AG10803 (cell line): ENCODE measurements at places on chromosomes 3 and 15.
A peak's percentile ranks its signal among the peaks of the same experiment; 100 is the strongest.

DNA sequence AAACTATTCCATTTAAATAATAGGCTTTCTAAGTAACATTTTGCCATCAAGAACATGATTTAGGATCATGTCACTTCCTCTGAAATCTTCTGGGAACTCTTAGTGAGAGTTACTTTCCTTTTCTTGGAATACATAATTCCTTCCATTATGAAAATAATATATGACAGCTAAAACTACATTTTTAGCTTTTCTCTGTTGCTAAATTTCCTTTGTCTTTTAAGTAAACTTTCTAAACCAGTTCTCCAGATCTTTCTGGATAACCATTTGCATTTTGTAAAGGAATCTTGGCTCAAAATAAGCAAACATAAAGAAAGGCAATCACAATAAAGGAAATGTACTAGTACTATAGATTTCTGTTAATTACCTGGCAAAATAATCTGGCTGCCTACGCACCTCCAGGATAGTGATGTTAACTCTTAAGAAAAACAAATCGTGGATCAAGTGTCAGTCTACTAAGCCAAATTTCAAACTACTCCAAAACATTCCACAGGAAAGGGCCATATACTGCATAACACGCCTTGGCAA lies 165.7 kb downstream of the ZNF385D start:
- no peak for DNase-seq

GRCh38 chr15:80563372-80563997 lies 131.6 kb upstream of the ABHD17C start:
- no peak for DNase-seq

DNA sequence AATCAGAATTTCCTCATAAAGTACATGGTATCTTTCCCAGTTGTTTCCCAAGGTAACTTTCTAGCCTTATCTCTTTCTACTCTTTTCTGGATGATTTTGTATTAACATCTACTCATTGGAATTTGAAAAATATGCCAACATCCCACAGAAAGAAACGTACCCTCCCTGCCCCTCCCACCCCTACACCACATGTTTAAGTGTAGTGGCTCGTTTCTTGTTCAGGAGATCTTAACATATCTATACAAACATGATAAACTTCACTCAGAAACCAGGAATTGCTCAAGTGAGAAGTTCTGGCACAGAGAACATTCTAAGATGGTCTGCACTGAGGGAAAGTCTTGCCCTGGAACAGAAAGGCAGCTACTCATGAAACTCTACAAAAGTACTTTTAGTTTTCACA lies 404.7 kb downstream of the SOX2 start:
- no peak for DNase-seq

GRCh38 chr15:45129651-45130129 lies at the start of the genes DUOX1 and DUOXA1:
DUOX1 (plus strand) TSS chr15:45129994; CDS start chr15:45131967, 1,973 bp downstream.
DUOXA1 (minus strand) TSS chr15:45129879; CDS start chr15:45123014, 6,865 bp downstream.
- no peak for DNase-seq

- no peak for DNase-seq
These were observed 138.4 kb downstream of the PLCL2 start for GRCh38 chr3:17023006-17023664.

DNA sequence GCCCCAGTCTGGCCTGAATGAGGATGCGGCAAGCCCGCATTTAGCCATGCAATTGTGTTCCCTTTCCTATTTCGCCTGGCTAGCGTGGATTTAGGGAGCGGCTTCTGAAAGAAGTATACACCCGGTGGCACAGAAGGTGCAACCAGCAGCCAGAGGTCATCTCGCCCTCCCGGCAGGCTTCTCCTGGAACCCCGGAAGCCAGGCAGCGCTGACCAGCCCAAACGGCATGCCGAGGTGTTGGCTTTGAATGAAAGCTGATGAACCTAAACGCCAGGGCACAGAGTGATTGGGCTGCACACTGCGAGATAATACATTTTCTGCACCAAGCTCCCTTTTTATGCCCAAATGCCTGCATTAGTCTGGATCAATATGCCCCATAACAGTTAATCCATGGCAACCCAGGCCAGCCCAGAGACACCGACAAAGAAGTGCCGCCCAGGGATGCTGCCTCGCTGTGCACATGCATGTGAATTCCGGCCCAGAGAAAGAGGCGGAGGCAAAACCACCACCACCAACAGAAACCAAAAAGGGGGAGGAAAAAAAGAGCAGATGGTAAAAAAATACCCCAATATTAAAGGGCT lies 1.4 kb downstream of the SRGAP3 start:
- no peak for DNase-seq

DNA sequence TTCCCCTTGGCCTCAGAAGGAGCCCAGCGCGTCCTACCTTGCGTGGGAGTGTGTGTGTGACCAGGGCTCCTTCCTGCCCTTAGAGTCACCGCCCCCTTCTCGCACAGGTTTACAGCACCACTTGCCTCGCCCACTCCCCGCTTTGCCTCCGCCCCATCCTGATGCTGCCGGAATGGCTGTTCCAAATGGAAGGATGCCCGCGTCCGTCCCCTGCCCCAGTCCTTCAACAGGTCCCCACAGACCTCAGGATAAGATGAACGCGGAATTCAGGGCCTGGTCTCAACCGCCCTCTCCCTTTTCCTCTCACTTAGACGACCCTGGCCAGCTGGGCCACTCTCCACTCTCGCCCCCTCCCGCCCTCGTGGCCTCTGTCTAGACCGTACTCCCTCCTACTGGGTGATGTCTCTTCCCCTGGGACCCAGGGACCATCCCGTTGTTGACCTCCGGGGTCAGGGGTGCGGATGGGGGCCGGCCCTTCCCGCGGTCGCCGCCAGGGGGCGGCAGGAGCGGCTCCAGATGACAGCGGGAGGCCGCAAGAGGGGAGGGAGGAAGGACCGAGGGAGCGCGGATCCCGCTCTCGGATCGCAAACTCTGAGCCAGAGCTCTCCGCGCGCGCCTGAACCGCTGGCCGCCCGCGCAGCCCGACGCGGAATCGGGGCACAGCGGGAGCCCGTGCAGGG lies at the start of gene THSD4:
TSS of gene THSD4 (plus strand) at position 585 of the 680 bp plus-strand sequence.
- DNase-seq = peak; percentile 70

DNA sequence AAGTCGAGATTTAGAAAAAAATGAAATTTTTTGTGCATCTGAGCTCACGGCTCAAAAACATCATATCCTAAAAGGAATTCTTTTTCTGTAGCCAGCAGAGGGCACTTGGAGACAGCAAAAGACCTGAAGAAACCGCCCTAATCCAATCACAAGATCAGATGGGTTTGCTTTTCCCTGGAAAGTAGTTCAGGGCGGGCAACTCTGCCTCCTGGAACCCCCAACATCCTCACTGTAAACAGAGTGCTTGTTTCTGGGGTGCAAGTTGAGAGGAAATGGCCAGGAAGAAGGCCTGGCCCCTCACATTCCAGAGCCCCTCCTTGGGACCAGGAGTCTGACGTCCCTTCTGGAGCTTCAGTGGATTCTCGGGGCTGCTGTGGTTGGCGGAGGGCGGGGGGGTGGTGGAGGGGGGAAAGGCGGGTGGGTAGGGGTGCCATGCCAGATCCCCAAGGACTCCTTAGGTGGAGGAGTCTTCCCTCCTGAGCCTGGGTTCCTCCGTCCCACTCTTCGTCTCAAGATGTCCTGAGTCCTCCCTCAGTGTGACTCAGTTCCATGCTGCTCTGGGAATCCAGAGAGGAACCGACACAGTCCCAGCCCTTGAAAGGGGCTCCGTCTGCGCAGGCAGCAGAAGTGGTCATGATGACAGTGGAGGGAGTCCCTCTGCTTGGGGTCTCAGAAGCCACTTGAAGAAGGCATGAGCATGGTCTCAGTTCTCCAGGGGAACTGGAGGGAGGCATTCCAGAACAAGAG lies 35.9 kb downstream of the CCK start:
- peak; percentile 60 for DNase-seq

DNA sequence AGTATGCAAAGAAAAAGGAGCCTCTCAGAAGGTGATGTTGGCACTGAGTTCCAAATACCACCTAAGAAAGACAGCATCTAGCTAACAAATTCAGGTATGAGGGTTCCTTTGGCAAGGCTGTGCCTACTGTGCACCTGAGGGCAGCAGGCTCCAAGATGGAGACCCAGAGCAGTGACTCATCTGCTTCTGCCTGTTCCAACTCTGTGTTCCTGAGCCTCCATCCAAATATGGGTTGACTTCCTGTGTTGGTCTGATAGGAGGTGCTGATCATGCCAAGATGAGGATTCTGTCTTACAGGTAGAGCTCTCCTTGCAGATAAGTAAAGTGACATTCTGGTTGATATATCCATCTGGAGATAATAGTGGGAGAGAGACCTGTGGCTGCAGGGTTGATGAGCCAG lies 26.0 kb downstream of the SV2B start:
- DNase-seq = no peak

DNA sequence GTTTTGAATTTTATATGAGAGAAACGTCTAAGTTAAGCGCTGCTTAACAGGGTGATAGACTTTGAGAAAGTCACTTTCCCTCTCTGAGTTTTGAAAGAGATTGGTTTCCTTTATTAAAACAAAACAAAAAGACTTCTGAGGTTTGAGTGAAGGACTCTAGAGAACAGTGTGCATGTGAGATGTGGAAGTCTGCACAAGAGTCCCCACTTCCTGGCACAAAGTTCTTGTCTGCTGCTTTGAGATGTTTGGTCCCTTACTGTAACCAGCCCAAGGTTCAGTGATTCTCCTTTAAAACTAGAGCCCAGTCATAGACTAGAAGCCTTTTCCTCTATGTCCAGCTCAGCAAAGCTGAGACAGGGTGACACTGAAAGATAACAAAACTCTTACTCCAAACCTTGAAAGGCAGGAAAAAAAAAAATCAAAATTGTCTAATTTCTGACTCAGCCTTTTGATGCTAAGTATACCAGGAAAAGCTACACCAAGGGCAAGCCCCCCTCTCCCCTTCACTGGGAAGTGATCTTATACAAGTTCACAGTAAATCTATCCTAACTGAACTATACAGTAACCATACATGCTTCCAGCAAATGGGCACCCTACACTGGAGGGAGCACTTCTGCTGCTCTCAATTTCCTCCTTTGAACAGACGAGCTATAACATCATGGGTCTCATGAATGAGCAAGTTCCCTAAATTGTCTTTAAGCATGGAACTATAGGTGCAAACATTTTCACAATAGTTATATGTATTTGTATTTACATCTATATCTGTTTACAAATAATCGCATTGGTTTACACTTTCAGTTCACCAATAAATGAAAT lies 2.3 kb downstream of the POPDC2 start:
- no peak for DNase-seq

DNA sequence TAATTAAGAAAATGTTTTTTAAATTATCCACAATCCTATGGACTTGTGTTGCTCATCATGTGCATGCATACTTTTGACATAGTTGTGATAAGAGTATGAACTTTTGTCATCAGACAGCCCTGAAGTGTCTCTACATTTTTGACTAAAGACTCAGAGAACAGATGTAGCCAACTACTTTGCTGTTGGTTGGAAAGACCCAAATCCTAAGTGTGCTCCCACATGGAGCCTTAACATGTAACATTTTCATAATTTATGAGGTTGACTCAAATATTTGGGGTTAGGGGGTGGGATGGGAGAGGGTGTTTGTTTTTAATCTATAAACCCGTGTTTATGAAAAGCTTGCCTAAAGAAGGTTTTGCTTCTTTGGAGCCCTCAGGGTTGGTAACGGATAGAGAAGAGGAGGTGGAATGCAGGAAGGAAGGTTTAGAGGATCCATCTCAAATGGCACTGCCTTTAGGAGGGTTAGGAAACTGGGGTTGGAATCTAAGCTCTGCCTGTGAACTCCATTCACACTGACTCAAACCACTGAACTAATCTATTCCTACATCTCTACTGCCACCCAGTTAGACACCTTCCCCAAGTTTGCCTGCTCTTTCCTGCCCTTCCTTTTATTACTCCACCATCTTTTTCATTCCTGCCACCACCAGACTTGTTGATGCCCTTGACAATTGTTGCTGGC lies 3.7 kb downstream of the BOC start:
- peak; percentile 92 for DNase-seq

DNA sequence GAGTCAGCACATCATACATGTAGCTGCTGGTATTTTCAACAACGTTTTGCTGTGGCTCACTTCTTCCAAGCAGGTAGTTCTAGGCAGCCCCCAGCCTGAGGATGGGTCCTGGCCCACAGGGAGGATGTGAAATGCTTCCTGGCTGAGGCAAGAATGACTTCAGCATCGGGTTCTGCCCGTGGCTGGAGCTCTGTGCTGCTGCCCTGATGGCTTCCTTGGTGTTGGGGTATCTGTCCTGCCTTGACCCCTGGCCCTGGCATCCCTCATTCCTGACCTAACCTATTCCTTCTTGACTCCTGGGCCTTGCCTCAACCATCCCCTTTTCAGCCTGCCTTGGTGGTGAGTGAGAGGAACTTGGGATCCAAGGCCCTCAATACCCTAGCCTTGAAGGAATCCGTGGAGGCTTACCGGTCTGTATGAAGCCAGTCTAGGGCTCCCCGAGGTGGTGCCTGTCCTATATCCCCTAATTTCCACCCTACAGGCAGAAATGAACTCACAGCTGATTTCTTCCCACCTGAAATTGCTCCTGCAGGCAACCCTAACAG lies 300.6 kb downstream of the TLE3 start:
- DNase-seq = no peak

GRCh38 chr15:60585743-60586708 lies 107.1 kb upstream of the ICE2 start:
- DNase-seq = peak; percentile 73

GRCh38 chr3:156655819-156656550 lies 18.4 kb upstream of the TIPARP start:
- DNase-seq = no peak

- no peak for DNase-seq
These were observed 105.5 kb upstream of the PROK2 start for GRCh38 chr3:71890356-71890931.

DNA sequence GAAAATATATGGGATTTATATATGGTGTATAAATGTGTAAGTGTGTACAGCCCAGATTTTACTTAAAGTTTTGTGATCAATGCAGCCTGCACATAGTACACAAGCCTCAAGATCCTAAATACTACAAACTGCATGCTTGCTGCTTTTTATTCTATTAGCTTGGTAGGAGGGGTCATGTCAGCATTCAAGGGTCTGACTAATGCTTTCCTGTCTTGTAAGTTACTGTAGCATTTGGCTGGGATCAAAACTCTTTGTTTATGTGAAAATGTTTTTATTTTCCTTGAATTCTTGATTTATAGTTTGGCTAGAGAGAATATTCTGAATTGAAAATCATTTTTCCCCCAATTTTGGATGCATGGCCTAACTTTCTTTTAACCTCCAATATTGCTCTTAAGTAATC lies 370.9 kb downstream of the NSUN3 start:
- no peak for DNase-seq

DNA sequence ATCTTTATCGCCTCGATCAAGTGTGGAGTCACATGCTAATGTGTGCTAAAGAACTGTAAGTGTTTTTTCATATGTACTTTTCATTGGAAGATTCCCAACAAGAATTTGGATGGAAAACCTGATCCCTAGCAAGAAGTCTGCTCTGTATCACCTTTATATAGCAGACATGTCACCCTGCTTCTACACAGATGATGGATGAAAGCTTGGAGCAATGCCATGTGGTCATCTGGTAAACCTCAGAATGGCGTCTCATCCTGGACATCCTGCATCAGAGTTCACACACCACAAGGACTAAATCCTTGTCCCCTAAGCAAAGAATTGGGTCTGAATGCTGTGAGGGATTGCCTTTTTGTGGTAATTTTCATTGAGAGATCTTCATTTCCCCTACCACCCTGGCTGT lies 42.1 kb upstream of the CTDSPL start:
- DNase-seq = no peak
